ENCODE measurements at places on chromosomes 3 and 15.
A peak's percentile ranks its signal among the peaks of the same experiment; 100 is the strongest.

GRCh38 chr3:127475391-127475790 lies 115.1 kb downstream of the TPRA1 start:
- no peak for DNase-seq

- no peak for DNase-seq
Measured at GRCh38 chr3:52036222-52036694, 20.1 kb downstream of the DUSP7 start.

DNA sequence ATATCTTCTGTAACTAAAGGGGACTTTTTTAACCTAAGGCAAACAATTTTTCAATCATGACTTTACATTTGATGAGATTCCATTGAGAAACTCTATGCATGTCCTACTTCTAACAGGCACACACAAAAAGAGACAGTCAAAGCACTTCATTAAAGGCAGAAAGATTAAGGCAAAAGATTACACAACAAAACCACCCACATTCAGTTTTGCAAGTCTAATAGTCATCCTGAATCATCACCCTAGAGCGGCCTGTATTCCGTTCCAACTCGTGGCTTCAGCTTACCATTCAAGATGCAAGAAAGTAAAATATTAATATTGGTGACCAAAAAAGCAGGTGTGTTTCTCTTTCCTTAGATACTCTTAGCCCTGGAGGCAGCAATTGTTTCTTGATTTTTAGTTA lies 205.9 kb downstream of the P3H2 start:
- DNase-seq: peak; percentile 82

DNA sequence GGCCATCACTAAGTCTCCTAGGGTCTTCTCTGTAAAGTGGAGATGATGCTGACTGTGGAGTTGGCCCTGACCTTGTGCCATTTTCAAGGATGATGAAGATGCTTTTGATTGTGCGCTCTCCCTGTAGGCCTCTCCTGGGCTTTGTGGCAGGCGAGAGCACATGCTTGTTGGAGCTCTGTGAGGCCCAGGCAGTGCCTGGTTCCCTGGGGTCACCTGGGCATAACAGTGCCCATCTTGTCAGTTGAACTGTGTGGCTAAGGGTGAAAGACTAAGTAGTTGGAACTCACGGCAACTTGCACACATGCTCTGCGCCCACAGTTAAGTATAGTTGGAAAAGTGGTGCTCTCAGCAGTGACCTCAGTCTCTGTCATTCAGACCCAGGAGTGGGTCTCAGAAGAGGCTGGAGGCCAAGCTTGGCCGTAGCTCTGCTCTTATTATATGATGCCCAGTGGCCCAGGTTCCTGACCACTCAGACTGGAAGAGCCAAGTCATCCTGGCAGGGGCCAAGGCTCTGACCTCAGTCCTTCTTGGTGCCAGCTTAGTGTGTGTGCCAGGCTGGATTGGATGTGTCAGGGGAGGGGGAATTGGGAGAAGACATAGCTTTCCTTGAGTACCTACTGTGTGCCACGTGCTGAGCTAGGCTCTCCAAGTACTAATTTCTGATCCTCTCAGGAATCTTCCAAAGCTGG lies 154.6 kb downstream of the EEFSEC start:
- DNase-seq: no peak

GRCh38 chr15:73873889-73874511 lies 636 bp downstream of the TBC1D21 start:
- DNase-seq: peak; percentile 10

- no peak for DNase-seq
Measured at GRCh38 chr3:176765382-176765900, 431.8 kb downstream of the TBL1XR1 start.

DNA sequence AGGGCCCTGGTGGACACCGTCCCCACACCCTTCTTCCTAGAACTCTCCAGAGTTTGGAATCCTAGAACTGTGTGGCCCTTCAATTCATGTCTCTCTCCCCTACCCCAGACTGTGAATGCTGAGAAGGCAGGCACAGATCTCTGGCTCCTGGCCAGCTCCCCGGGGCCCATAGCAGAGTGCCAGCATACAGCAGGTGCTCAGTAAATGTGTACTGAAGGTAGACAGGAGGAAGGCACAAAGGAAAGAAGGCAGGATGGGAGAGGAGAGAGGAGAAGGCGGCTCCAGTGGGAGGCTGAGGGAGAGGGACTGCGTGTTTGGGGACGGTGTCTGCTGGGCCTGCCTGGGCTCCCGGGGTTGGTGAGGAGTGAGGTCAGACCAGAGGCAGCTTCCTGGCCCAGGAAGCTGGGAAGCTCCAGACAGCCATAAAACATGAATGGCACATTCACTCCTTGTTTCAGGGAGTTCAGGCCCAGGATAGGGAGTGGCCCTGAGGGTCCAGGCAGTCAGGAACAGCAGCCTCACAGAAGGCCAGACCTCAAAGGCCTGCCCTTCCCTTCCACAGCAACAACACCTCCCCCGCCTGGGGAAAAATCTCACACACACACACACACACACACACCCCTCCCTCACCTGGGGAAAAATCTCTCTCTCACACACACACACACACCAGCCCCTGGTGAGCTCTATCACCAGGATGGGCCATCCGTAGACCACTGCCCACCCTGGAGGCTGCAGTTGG lies 137.1 kb upstream of the PRR20G start:
- no peak for DNase-seq

- no peak for DNase-seq
Measured at GRCh38 chr3:149145974-149146373, 16.5 kb downstream of the HPS3 start.

DNA sequence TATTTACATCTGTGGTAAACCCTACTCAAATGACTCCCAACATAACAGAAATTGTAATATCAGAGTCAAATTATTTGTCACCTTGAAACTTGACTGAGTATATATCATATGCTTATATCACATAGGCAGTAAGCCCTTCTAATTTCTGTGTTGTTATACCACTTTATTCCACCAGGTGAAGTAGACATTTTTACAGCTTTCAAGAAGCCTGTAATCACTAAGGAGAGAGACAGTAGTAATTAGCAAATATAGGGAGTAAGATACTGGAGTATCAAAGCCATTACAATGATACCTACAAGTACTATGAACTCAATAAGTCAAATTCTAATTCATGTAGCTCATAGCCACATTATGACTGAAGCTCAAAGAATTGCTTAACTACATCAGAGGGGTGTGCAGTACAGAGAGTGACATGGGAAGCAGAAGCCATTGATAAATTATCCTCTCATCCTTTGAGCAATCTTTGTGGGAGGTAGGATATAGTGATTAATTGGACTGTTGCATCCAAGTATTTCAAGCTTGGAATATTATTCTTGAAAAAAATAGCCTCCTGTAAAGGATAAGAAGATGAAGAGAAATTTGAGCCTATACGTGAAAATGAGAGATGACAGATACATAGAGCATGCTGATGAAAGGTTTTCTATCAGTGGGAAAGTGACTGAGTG lies 1005.9 kb downstream of the ZPLD1 start:
- DNase-seq: no peak

DNA sequence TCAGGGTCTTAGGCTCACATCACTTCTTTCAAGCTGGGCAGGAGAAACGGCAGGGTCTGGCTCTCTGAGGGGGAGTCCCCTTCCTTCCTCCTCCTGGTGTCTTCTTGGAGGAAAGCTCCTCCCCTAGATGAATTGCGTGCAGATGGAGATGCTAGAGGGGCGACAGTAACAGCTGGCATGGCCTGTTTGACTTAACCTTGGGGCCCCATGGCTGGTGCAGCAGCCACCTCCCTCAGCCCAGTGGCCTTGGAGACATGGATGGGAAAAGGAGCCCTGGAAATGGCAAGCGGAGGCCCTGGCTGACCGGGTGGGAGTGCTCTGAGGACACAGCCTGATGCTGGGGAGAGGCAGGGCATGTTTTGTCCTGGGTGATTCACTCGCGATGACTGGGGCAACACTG lies 20.2 kb downstream of the PAK6 start:
- no peak for DNase-seq

- no peak for DNase-seq
Measured at GRCh38 chr3:42935472-42935871, 29.5 kb downstream of the ZNF662 start.

- DNase-seq: no peak
Measured at GRCh38 chr15:87633525-87633924, 623.0 kb downstream of the NTRK3 start.

DNA sequence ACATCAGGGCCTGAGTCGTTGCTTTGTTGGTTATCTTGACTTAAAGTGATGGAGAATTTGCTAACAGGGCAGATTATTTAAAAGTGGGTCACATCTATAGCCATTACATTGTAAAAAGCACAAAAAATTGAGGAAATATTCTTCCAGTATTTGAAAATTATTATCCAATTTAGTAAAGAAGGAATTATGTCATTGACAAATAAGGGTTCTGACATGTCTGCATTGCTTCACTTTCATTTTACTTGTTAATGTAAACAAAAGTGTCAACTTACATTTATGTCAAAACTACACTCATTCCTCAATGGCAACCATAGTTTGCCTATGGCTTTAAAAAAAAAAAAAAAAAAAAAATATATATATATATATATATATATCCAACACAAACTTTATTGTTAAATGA lies 3.4 kb upstream of the PARP14 start:
- no peak for DNase-seq

DNA sequence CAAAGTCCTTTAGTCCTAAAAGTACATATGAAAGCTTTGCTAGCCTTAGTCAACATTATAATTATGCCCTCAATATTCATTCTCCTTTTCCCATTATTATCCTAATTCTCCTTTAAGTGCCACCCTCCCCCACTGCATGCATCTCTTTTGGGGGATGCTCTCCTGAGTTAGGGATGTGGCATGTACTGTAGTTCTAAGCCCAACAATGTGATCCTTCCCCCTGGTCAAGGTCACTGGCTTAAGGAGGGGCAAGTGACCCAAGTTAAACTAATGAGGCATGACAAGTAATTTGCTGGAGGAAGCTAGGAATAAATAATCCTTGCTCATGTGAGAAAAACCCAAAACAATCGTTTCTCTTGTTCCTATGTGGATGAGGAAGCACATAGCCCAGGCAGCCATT lies 343.9 kb upstream of the SUCLG2 start:
- DNase-seq: no peak

GRCh38 chr15:90760661-90761232 lies 43.6 kb downstream of the BLM start:
- DNase-seq: no peak

DNA sequence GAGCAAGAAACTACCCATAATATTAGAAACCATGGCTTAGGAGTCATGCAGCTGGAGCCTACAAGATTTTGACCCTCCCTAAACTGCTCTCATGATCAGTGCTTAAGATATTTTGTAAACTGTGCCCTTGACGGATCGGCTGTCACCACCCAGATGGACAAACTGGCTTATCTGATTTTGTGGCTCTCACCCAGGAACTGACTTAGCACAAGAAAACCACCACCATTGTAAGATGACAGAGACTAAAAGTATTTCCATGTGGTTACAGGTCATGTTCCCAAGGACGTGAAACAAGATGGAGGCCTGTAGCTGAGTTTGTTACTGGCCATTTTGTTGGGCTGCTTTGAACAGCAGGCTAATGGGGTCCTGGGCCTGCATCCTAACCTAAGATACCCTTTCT lies 940.9 kb downstream of the OTOL1 start:
- no peak for DNase-seq

- no peak for DNase-seq
Measured at GRCh38 chr15:92166029-92166428, 227.7 kb upstream of the ST8SIA2 start.

GRCh38 chr15:67065531-67066005 lies at the start of gene SMAD3:
Gene SMAD3, plus strand, starts transcription at chr15:67065602. Its CDS starts 553 bp downstream, at chr15:67066155.
- DNase-seq: peak; percentile 90

GRCh38 chr3:127568586-127568985 lies 21.9 kb downstream of the TPRA1 start:
- no peak for DNase-seq

DNA sequence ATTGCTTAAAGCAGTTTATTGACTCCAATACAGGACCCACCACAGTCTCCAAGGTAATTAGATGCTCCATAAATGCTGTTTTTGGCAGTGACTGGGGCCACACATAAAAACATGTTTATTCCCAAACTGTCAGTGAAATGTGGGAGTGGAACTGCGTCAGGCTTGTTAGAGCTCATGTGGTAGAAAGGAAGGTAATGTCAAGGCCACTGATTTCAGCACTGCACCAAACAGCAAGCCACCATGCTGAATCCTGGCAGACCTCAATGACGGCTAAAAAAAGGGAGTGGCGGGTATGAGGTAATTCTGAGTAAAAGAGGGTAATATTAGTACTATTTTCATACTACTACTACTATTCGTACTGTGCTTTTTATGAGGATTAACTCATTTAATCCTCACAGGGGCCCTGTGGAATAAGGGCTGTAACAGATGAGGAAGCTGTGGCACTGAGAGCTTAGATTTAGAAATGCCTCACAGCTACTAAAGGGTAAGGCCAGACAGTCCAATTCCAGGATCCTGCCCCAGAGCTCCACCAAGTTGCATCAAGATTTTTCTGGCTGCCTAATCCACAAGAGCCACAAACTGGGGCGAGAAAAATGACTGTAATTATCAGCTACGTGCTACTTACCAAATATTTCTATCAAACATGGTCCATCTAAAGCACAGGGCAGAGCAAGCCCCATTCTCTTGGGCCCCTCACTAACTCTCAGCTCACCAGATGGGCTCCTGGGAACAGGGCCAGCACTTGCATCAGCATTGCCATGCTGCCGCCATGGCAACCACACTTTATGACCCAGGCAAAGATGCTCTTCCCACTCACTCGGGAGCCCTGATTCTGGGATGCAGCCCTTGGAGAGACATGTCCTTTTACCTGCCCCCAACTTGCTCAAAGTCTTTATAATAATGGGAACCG lies 83.6 kb upstream of the SPATA12 start:
- DNase-seq: no peak

DNA sequence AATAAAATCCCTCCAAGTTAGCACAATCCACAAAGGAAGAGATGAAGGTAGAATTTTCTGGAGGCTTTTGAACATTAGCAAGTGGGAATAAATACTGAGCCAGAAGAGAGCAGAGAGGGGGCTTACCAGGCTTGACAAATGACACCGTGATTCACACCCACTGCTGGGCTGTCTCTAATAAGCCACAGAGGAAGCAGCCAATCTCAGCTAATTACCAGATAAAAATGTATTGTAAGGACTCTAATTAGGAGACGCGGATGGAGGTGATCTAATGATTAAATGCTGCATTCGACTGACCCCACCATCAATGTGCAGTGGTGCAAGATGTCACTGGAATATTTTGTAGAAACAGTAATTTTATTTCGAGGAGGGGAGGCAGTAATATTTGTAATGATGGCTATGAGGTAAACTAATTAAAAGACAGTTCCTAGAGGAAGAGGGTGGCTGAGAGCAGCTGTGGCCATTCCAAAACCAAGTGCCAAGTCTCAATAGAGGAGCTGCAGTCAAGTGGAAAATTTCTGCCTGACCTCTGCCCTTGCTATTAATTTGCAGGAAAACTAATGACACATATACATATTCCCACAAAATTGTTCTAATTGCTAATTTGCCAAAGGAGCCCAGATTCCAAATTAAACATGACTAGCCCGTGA lies 602.2 kb downstream of the FOXP1 start:
- no peak for DNase-seq
